Dorsolateral prefrontal cortex (tissue), 122 donors: ENCODE measurements at places on chromosomes 7 and 10.

- no peak for DNase-seq
These were observed 14.7 kb downstream of the COL1A2 start for GRCh38 chr7:94409200-94409948.

DNA sequence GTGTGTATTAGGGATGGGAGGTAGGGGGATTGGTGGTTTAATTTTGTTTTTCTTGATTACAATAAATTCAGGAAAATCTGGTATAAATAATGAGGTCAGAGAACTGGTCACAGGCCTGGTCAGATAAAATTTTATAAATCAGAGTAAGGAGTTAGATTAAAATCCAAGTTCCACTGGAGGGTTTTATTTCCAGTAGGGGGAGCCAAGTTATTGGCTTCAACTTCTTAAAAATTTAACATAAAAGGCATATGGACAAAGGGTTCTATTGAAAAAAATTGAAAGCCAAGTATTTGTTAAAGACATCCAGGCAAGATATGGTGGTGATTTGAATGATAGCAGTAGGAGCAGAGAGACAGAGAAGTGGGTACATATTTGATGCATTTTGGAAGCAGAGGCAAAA is 763.3 kb downstream of the SORCS1 start:
- DNase-seq: no peak

- DNase-seq: no peak
These were observed 265.4 kb upstream of the DGKB start for GRCh38 chr7:15167912-15168311.

GRCh38 chr7:18128846-18129245 is 101.2 kb upstream of the PRPS1L1 start:
- DNase-seq: no peak

GRCh38 chr7:44220358-44221112 is 19.8 kb downstream of the YKT6 start:
- DNase-seq: no peak

DNA sequence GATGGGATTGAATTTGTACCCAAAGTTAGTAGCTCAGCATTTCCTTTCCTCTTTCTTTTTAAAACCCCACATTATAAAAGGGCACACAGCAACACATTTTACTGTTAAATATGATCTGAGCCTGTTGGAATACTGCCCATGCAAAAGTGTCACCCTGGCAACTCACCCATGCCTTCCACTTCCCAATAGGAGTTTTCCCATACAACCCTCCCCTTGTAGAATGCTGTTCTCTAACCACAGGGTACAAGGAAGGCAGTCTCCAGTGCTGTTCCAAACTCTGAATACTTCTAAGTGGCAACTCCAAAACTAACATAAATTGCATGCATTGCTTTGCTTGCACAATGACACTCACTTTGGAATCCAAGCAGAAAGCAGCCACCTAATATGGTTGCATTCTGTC is 60.8 kb downstream of the NRCAM start:
- no peak for DNase-seq

DNA sequence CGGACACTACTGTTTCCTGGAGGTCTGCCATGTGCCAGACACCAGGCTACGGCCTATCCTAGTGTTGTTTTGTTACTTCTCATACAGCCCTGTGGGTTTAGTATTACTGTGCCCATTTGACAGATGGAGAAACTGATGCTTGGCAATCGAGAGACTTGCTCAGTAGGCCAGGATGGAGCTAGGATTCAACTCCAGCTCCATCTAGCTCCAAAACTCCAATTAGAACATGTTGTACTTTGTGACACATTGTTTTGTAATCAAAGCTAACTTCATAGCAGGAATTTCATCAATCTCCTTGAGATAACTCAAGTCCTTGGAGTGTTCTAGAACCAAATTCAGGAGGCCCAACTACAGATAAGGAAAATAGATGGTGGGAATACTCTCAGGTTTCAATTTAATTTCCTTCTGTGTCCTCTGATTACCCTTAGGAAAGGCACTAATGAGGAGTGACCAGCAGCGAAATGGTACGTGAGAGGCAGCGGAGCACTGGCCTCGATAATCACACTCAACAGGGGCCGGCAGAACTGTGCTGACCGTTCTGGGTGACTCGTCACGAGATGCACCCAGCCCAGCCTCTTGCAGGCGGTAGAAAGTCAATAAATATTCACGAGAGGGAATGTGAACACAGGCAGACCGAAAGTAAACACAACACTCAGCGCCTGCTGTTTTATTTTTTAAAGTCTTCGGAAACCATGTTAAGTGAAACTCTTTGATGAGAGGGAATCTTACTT is 269.6 kb upstream of the NEBL start:
- DNase-seq: no peak
